Substantia nigra (tissue), 51 donors: ENCODE measurements at places on chromosomes 13 and 19.

- no peak for DNase-seq
Measured at GRCh38 chr13:45602183-45603170, 13.1 kb downstream of the ERICH6B start.

DNA sequence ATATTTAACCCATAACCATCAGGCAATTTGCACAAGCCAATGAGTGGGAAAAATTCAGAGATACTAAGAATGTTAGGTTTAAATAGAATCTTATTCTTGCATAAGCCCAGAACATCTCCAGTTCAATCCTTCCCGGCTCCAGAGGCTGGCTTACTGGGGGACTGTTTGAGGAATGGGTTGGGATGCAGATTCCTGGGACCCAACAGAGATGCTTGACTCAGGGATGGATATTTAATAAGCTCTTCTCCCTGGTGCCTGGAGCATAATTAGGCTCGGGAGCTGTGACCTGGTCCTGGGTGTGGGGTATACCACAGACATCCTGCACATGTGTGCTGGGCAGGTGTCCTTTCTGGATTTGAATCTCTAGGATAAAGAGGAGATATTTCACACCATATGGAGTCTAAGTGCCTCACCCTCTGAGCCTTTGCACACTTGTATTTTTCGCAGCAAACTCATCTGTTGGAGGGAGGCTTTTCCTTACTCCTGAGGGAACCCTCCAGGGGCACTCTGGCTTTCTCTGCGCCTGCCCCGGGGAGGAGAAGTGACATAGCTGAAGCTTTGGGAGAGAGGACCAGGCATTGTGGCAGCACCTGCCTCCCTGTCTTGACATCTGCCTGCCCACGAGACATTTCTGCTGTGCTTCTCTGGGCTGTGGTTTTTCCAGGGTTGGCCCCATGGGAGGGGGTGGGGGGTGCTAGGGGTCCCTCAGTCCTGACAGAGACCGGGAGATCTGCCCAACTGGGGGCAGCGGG is 36.1 kb upstream of the ANKRD10 start:
- no peak for DNase-seq

- DNase-seq, result no peak
Measured at GRCh38 chr13:34035676-34036325, 217.9 kb downstream of the RFC3 start.

DNA sequence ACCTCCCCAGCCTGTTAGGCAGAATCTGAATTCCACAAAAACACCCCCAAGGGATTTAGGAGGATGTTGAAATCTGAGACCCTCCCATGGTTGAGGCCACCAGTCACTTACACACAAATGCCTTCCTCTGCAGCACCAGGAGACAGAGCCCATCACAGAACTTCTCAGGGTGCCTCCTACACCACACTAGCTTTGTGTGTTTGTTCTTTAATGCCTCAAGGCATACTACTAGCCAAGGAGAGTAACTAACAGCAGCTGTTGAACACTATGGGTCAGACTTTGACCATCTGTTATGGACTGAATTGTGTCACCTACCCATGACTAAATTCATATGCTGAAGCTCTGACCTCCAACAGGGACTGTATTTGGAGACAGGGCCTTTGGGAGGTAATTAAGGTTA is 9.5 kb upstream of the MED26 start:
- no peak for DNase-seq
